ENCODE measurements at places on chromosomes 7 and 10. TPM values are rescaled to one million over a fixed set of nuclear protein-coding genes. Genes with fewer than 3 reads are reported as not detected.

DNA sequence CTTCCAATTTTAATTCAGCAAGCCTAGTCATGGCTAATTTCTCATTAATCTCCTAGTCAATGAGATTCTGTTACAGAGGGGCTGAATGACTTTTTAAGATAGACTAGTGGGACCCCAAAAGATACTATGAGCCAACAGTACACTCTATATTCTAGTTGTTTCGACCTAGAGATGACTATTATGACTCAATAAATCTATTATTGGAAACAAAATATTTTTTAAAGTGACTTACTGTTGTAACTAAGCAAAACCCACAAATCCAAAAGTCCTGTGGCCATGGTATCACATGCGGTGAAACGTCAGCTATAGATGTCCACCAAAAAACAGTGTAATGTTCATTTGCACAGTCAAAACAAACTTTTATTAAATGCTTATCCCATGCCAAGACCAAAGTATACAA lies 95.3 kb upstream of the ADO start:
- H3K4me1 ChIP-seq: no peaks in the 10 kb centered on the region
- H3K27ac ChIP-seq: no peak overlapping the region
- no peak overlapping the region for H3K4me3 ChIP-seq
- H3K27me3 ChIP-seq: no peaks in the 10 kb centered on the region
- DNase-seq: no peak

- DNase-seq: peak; percentile 66
- no peaks in the 10 kb centered on the region for H3K27me3 ChIP-seq
- no peaks in the 10 kb centered on the region for H3K36me3 ChIP-seq
- no peak overlapping the region for H3K27ac ChIP-seq
Measured at GRCh38 chr7:30470771-30471170, 7.8 kb downstream of the NOD1 start.

GRCh38 chr10:75542084-75542483 lies 110.7 kb downstream of the LRMDA start:
- H3K27me3 ChIP-seq: no peaks in the 10 kb centered on the region
- H3K27ac ChIP-seq: no peak overlapping the region
- peaks cover 6% of the 10 kb centered on the region for H3K4me1 ChIP-seq
- H3K36me3 ChIP-seq: no peaks in the 10 kb centered on the region

The GAD2 gene
- total RNA-seq: not detected

DNA sequence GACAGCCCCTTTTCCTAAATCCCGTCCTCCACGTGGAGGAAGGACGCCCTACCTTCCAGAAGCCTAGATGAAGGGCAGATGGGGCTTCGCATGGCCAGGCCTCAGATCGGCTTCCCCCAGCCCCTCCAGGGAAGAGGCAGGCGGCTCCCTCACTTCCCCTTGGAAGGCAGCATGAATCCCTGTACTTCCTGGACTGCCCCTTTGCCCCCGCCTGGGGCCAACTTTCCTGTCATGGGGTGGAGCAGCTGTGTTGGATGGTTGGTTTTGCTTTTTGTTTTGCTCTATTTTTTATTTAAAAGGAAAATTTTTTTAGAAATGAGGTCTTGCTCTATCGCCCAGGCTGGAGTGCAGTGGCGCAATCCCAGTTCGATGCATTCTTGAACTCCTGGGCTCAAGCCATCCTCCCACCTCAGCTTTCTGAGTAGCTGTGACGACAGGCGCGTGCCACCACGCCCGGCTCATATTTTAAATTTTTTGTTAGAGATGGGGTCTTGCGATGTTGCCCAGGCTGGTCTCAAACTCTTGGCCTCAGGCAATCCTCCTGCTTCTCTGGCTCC lies 27.2 kb downstream of the GTF2IRD1 start:
- peak overlapping the region; percentile 28 for H3K4me3 ChIP-seq
- H3K27me3 ChIP-seq: no peaks in the 10 kb centered on the region
- H3K4me1 ChIP-seq: peaks cover 23% of the 10 kb centered on the region
- H3K27ac ChIP-seq: peak overlapping the region; percentile 86

DNA sequence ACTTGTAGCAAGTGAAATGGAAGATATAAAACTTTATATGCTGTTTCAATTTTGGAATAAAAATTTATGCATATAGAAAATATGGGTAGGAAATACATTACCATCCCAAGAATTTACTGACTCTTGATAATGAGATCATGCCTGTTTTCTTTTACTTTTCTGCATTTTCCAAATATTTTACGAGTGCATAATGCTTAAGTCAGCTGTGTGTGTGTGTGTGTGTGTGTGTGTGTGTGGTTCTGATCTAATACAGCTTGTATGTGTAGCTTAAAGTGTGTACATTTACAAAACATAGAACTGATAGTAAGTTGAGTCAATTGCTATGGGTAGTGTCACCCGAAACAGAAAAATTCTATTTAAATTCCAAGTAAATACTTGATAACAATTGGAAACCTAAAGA lies 315.9 kb upstream of the LRRN3 start:
- H3K4me1 ChIP-seq: no peaks in the 10 kb centered on the region
- H3K27ac ChIP-seq: no peak overlapping the region
- DNase-seq: no peak
- no peaks in the 10 kb centered on the region for H3K36me3 ChIP-seq
- H3K27me3 ChIP-seq: no peaks in the 10 kb centered on the region
